SJCRH30 (cell line): ENCODE measurements at places on chromosomes 1 and 21. TPM values are rescaled to one million over a fixed set of nuclear protein-coding genes. Genes with fewer than 3 reads are reported as not detected.

GRCh38 chr1:155776414-155776813 is 80.6 kb downstream of the GON4L start:
- H3K27me3 ChIP-seq = no peaks in the 10 kb centered on the region
- H3K36me3 ChIP-seq = peaks cover 37% of the 10 kb centered on the region
- DNase-seq = no peak
- H3K4me3 ChIP-seq = no peak overlapping the region
- H3K27ac ChIP-seq = no peak overlapping the region

GRCh38 chr1:177442584-177442983 is 271.8 kb downstream of the BRINP2 start:
- H3K27ac ChIP-seq = no peak overlapping the region
- H3K36me3 ChIP-seq = no peaks in the 10 kb centered on the region
- no peaks in the 10 kb centered on the region for H3K4me1 ChIP-seq
- H3K27me3 ChIP-seq = no peaks in the 10 kb centered on the region
- no peak overlapping the region for H3K4me3 ChIP-seq
- DNase-seq = no peak

GRCh38 chr1:83531521-83532309 is 467.2 kb downstream of the TTLL7 start:
- no peaks in the 10 kb centered on the region for H3K27me3 ChIP-seq
- H3K36me3 ChIP-seq = no peaks in the 10 kb centered on the region
- no peak overlapping the region for H3K4me3 ChIP-seq
- H3K4me1 ChIP-seq = no peaks in the 10 kb centered on the region

DNA sequence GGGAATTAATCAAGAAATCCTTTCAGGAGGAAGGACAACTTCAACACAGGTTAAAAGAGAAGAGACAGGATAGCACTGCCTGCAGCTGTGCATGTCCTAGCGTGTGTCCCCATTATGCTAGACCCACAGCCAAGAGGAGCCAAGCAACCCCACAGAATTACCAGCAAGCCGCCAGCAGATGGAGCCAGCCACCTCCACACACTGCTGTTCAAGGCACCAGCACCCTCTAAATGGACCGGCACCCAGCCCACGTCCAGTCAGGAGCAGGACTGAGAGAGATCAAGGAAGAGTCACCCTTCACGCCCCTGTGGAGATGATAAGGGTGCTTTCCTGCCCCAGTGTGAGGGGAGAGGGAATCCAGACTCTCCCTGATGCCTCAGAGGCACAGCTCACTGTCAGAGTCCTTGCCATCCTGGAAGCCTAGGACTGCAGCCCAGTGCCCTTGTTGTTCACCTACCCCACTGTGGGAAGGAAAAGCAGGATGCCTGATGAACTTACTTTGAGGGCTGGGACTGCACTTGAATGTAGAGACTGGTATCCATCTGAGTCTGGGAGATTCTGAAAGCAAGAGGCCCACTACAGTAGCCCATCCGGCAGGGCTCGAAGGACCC is 37.1 kb upstream of the CTTNBP2NL start:
- H3K4me3 ChIP-seq = no peak overlapping the region
- H3K36me3 ChIP-seq = no peaks in the 10 kb centered on the region
- H3K27me3 ChIP-seq = no peaks in the 10 kb centered on the region
- peak; percentile 64 for DNase-seq

TFAP2E gene
- 9.8 and 10.9 TPM in 2 replicates for total RNA-seq

DNA sequence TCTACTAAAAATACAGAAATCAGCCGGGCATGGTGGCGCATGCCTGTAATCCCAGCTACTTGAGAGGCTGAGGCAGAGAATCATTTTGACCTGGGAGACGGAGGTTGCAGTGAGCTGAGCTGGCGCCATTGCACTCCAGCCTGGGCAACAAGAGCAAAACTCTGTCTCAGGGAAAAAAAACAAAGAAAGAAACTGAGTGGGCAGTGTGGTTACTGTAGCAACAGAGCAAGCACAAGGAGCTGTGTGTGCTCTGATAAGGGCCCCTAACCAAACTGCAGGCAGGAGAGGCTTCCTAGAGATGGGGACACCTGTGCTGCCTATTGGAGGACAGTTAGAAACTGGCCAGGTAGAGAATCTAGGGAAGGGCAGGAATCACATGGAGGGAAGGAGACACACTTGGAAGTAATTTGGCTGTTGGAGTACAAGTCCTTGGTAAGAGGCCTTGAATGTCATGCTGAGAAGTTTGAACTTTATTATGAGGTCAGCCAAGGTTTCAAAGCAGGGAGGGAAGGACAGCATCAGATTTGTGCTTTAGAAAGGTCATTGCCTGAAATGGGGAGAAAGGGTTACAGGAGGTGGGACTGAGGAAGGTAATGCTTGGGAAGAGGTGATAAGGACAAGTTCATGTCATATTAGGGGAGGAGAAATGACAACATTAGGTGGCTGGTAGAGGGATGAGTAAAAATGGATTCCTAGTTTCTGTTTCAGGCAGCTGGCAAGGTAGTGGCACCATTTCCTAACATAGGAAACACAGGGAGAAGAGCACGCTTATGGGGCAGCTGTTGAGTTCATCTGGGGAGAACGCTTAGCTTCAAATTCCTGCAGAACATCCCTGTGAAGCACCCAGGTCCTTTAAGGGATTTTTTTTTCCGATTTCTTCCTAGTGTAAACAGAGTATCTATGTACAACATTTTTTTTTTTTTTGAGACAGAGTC is 69.2 kb upstream of the ARTN start:
- H3K4me3 ChIP-seq = no peak overlapping the region
- H3K4me1 ChIP-seq = peaks cover 13% of the 10 kb centered on the region
- H3K36me3 ChIP-seq = no peaks in the 10 kb centered on the region
- no peak overlapping the region for H3K27ac ChIP-seq
